Cardiac septum (tissue), 1 donor: ENCODE measurements at places on chromosomes 7 and 10.

GRCh38 chr10:118572256-118573041 lies 23.0 kb downstream of the PRLHR start:
- DNase-seq, result no peak

DNA sequence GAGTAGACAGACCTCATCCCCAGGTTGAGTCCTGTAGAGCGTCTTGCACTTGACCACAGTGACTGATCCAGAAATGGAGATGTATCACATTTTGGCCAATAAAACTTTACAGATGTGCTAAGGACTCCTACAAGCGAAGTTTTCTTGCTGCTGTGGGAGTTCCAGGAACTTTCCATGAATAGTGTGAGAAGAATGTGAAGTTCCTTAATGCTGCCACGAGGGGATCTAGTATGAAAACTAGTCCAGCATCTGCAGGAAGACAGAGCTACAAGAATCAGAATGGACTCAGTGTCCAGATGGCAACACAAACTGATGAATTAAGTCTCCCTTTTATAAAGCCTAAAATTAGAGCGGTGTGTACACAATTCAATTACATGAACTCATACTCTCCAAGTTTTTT lies 14.8 kb upstream of the LSM8 start:
- no peak for DNase-seq

DNA sequence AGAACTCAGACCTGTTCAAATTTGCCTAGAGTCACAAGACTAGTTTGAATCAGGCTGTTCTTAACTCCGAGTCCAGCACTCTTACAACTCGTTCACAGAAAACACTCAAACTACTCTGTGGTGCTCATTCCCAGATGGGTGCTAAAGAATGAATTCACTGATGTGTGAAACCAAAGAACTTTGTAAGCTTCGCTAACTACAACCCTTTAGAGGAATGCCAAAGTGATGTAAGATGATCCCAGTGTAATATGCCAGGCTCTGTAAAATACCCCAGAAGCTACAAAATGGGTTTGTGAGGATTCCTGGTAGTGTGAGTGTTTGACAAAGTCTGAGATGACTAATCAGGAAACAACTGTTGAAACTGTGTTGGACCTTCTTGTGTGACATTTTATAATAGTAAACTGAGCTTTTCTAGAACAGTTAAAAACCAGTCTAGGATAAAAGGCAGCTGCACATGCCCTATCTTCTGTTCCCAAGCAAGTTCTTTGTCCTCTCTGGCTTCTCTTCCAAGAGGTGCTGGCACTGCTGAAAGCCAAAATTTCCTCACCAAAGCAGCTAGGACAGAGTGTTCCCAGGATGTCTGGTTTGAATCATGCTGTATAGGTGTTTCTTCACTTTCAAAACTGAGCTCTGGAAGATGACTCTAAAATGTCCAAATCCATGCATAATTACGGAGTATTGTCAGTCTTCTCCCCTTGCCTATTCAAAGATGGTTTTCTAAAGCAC lies 527.6 kb downstream of the SORCS1 start:
- DNase-seq, result no peak

DNA sequence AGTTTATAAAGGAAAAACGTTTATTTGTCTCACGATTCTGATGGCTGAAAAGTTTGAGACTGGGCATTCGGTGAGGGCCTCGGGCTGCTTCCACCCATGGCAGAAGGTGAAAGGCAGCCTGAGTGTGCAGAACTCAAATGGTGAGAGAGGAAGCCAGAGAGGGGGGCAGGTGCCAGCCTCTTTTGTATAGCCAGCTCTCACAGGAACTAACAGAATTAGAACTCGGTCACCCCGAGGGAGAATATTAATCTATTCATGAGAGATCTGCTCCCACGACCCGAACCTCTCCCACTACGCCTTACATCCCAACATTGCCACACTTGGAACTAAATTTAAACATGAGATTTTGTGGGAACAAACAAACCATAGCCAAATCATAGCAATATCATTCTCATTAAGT lies 112.6 kb downstream of the ZPBP start:
- no peak for DNase-seq

GRCh38 chr7:112206991-112207592 lies 597 bp downstream of the ZNF277 start:
- DNase-seq, result no peak

DNA sequence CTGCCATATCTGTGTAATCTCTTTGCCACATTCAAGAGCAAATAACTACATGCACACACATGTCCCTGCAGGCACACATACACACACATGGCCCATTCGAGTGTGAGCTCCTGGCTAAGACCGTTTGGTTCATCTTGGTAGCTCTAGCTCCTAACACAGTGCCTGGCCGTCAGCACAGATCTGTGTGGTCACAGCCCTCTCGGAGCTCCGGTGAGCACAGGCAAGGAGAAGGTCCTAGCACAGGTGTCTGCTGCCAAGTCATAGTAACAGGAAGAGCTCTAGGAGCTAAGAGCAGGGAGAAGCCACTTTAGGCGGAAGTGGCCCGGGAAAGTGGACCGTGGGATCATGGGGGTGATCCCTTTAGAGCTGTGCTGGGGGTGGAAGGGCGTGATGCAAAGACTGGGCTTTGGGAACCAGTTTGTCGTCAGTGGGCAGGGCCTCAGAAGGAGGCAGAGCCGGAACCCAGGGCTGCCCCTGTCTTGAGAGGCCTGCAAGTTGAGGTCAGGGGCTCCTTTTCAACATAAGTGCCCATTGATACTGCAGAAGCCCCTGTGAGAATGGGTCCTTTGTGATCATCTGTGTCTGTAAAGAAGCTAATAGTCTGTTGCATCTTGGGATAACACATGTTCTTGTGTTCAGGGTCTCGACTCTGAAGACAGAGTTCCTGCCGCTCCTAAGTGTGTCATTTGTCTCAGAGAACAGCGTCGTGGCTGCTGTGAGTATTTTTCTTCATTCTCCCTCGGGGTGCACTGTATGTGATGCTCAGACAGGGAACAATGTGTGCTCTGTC lies 16.6 kb upstream of the ARPC1B start:
- DNase-seq, result no peak
